Effector memory CD4-positive, alpha-beta T cell (primary cell): ENCODE measurements at places on chromosomes 2 and 18.

DNA sequence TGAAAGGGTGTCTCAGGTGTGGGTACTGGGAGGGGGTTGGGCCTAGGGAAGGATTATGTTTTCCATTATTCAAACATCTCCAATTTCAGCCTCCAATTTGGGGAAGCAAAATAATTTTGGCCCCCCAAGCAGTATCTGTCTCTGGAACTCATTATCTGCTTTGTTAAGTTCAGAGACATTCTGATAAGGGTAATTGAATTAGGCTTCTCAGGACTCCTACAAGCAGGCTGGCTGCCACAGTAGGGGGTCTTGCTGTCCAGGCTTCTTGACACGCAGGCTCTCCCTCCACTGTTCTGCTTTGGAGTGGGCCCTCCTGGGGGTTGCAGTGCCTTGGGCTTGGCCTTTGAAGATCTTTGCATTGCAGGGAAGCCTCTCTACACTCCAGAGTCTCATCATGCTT, 108.1 kb upstream of the SIX2 start:
- no peak for DNase-seq

- DNase-seq: no peak
Observed at GRCh38 chr18:22606563-22607283, 189.0 kb upstream of the CTAGE1 start.

GRCh38 chr18:3453540-3454364, 3.8 kb downstream of the TGIF1 start:
- DNase-seq: no peak

GRCh38 chr2:151315381-151315903, 26.0 kb upstream of the NMI start:
- no peak for DNase-seq

GRCh38 chr2:10009811-10010781, 33.3 kb upstream of the KLF11 start:
- no peak for DNase-seq

DNA sequence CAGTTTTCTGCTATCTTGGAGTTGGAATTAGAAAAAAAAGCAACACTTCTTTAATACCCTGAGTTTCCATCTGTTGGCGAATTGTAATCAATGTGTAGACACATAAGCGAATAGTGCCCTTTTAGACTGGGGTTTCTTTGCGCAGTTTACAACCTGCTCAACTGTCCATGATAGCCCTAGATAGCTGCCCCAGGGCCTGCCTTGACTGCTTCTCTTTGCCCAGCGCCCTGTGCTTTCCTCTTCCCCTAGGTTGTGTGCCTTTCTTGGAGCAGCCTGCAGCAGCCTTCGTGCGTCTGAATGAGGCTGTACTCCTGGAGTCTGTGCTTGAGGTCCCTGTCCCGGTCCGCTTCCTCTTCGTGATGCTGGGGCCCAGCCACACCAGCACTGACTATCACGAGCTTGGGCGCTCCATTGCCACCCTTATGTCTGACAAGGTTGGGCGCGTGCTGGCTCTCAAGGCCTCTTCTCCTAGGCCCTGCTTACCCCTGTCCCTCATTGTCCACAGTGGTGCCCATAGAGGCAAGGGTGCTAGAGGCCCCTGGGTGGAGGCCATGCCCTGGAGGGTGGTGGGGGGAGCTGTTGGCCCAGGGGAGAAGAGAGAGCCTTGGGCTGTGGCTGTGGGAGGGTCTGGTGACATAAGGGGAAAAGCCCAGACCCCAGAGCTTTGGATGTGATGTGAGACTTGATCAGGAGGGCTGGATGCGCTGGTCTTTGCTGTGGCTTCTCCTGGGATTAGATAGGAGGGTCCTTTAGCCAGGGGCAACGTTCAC, 6.9 kb downstream of the SLC4A3 start:
- no peak for DNase-seq

GRCh38 chr2:100008956-100009355, 133.4 kb downstream of the AFF3 start:
- DNase-seq: no peak

DNA sequence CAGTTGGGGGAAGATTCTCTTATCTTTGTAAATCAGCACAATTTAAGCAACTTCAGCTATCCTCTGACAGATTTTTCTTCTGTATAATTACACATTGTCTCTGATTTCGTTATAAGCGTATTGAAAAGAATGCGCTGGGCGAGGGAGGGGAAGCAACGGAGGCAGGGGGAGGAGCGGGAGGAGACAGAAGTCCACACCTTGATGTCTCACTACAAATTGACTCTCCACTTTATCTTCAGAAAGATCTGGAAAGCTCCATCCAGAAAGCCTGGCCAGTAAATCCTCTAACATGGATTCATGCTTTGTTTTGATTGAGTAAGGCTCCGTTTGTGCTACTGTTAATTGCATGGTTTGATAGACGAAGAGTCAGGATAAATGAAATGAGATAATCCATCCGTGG, 76.6 kb downstream of the SMIM21 start:
- no peak for DNase-seq

DNA sequence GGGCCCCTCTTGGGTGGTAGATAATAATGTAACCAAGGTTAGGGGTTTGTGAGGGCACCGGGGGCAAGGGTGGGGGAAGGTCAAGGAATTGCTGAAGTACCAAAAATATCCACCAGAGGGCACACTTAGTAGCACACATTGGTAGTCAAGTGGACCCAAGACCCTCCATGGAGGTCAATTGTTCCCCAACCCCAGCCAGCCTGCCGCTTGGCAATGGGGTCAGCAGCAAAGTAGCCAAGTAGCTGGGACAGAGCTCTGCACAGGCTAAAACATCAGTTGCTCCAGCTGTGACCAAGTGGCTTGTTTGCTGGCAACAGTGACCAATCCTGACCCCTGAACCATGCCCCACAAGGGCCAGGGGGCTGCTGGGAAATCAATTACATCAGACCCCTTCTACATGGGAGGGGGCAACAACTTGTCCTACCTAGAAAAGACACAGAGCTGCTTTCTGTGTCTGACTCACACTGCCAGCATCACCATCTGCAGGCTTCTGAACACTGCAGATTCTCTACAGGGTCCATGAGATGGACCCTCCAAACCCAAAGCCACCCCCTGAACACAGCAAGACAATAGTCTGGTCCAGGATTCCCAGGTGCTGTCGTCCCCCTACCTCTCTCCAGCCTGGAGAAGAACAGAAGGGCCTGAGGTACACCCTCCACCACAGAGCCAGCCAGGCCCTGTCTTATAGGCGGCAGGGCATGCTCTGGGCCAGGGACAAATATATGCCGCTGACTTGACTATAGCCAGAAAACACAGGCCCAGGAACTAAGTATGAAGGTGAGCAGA, 76.0 kb downstream of the EMX1 start:
- DNase-seq: peak; percentile 1
